Activated naive CD4-positive, alpha-beta T cell treated with anti-CD3 and anti-CD28 coated beads for 36 hours (primary cell): ENCODE measurements at places on chromosomes 6 and 20. TPM values are rescaled to one million over a fixed set of nuclear protein-coding genes. Genes with fewer than 3 reads are reported as not detected.

Gene CLPSL2
- total RNA-seq: not detected

- DNase-seq: no peak
Measured at GRCh38 chr6:9086331-9086730, 651.0 kb upstream of the SLC35B3 start.

DNA sequence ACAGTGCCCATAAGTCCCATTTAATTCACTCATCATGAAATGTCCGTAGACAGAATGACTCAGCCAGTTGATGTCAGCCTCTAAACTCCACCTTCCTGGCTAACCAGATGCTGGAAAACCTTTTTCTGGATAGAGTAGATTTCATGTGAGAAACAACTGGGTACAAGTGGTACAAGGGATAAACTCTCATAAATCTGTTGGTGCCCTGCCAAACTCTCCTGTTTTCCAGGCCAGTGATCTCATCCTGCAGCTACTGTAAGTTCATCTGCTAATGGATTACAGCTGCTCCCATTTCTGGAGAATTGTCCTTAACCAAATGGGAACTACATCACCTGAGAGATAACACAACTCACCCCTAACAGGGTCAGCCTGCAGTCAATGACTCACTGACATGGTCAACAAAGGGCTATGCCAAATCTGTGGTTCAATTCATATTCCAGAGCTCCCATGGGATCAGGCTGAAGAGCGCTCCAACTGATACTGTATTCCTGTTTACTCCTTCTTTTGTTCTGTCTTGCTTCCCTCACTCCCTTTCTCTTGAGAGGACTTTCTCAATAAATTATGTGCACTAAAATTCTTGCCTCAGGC lies 210.1 kb upstream of the HDDC2 start:
- no peak for DNase-seq

DNA sequence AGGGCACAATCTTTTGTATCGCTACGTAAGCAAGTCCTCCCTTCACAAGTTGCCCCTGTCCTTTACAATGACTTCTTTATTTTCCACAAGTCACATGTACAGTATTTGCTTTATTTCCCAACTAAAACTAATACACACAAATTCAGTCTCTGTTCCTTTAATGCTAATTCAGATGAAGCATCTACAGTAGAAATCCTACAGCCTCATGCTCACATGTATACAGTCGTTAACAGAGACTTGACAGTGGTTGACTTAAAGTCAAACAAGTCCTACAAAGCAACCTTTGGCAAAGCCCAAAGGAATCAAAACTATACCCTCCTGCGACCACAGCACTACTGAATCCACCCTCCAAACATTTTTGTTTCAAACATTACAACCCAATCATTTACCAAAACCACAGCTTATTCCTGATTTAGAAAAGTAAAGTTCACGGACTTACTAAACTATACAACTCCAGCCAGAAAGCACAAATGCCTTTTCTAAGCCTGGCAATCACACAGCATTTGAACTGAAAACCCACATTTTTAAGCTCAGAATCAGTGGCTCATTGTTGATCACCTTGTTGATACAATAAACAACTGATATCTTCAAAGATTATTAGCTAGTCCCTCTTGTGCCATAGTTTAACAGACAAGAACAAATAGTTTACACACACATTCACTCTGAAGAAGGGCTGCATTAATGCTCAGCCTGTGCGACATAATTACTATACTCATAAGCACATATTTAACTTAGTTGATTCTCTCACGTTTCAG lies 70.9 kb upstream of the NHSL1 start:
- DNase-seq: no peak

DNA sequence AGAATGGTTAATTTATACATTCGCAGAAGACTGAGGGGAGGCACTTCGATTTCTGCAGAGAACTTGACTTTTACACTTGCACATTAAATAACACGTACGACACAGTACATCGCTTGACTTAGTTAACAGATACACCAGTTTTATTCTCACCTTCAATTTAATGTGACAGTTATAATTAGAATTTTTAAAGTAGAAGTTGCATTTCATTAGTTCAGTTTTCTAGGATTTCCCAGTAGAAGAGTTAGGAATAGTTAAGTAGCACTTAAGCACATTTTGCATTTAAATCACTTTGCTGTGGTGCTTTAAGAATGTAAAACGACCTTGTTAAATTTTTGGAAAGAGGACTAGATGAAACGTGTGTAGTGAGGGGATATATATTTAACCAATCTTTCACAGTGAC lies 1.6 kb upstream of the BEND3 start:
- no peak for DNase-seq

DNA sequence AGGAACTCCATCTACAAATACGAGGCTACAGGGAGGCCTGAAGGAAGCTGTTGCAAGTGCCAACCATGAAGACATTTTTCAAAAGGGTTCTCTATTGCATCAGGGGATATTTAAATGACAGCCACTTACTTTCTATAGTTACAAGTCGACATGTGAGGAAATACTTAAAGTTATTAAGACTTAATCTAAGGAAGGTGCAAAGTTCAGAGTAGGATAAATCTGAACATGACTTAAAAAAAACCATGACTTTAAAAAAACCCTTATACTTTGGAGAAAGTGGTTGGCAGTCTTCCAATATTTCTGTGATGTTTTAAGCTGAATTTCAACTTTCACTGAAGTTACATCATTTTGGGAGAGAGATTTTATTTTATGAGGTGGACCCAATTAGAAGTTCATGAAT lies 56.3 kb upstream of the EMILIN3 start:
- DNase-seq: no peak

DNA sequence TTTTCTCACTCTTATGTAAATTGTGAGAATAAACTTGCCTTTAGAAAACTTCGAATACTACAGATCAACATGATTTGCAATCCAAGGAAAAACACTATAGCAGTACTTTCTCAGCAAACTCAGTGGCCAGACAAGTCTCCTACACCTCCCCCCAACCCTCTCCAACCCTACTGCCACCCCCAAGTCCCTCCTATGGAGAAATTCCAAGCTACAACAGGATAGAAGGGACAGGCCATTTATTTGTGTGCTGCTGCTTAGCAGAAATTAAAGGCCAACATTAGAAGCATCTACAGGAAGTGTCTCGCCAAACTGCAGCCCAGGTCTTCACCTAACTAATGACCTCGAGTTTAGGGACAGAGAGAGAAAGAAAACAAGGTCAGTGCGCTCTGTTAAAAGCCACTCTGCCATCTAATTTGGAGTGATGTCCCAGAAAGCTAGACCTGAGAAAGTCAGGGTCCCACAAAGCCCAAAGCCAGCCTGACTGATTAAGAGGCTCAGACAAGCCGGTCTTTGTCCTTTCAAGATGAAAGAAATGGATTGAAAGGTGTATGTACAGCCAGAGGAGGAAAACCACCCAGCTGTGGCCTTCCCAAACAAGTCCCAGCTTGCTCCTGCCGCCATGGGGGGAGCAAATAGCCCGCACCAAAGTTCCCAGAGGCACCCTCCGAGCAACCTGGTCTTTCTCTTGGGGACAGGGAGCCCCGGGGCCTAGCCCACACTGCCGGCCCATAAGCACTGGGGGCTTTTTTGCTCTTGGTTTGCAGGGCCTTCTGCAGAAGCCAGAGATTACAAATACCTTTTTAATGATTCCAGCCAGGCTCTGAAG lies 3.4 kb downstream of the BMP7 start:
- no peak for DNase-seq

GRCh38 chr20:21225215-21225947 lies 77.8 kb upstream of the XRN2 start:
- DNase-seq: no peak

Gene SAMD3
- 2.3 TPM for total RNA-seq

- DNase-seq: no peak
Measured at GRCh38 chr6:168574699-168575195, 133.8 kb downstream of the SMOC2 start.

- DNase-seq: no peak
Measured at GRCh38 chr6:86744048-86744447, 193.3 kb upstream of the HTR1E start.

DNA sequence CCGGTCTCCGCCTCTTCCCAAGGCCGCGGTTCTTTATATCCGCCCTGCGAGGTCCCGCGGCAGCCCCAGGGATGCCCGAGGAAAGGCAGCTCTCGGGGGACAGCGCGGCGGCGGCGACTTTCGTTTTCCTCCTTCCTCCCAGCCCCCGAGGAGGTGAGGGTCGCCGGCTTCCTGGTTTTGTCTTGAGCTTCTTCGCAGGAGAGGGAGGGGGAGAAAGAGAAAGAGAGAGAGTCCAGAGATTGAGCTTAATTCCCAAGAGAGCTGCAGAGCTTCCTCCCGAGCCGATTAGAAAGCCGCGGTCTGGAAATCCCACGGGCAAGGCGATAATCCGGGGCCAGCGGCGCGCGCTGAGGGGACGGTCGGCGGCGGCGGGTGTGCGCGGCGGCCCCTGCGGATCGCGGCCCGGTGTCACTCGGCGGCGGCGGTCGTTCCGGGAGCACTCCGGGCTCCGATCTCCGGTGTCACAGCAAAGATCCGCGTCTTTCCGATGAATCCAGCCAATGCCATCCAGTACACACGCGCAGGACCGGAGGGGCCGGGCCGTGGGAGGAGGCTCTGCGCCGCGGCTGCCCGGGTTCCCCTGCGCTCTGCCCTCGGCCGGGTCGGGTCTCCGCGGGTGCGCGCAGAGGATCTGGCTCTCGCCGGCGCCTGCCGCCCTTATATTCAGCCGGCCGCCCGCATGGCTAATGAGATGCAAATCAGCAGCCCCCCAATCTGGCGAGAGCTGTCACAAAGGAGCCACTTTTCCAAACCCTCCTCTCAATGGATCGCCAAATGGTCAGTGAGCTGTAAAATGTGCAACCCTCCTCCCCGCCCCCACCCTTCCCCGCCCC lies at the start of gene DLL1:
Gene DLL1 (minus strand): TSS at position 783 of the 833 bp plus-strand sequence. CDS start 939 bp downstream, outside the sequence.
- DNase-seq: peak; percentile 50

Gene SMLR1
- not detected for total RNA-seq

DNA sequence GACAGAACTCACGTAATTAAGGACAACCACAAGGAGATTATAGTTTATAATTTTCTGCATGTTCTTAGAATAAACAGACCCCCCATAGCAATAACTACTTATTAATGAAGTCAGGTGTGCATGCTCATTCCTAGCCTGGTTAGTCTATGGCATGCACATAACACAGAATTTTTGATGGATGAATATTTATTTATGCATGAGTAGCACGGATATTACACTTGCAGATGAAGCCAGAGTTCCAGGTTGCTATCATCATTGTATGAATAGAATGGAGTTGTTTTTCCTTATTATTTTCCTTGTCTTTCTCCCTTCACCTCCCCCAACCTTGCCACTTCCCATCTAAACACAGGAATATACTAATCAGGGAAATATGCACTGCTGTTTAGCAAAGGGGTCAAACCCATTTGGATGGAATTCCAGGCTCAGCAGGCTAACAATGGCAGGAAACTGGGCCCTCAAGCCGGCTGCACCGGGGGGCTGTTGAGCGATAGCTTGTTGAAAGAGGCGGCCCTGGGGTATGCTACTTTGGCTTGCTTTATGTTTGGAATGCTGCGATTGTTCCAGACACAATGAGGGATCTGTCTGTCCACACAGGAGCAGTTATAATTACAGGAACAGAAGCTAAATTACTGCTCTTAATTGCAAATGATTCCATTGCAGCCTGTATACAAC lies 112.6 kb downstream of the TMEM170B start:
- no peak for DNase-seq

DNA sequence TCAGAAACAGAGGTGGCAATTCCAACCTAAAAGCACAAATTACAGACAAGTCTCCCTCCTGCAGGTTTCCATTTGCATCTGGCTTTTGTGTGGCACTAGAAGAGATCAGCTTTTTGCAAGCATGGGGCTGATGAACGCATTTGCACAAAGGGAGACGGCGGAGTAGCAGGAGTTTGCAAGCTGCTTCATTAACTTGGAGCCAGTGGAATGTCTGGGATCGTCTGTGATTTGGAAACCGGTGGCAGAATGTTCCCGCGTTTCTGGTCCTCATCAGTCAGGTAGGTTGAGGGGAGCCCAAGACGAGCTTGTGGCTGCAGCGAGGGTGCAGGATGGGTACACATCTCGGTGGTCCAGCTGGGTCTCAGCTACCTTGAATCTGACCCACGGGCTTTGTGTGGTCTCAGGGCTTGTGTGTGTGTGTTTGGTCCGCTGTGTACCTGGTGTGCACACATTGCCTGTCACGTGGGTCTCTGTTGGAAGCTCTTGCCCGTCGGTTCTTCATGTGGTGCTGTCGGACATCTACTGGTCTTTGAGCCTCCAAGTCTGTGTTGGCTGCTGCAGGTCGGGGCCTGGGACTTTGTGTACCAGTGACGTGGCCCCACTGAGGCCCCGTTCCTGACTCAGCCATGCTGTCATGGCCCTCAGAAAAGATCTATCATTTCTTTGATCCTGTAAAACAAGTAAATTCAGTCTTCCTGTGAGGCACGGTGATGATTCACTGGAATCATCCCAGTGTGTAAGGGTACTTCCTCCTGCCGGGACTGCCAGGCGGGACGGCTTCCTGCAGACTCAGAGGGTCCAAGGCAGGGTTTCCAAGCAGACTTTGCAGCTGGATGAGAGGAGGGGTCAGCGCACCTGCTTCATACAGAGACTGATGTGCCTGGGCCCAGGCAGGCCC lies 12.4 kb upstream of the MYT1 start:
- no peak for DNase-seq

DNA sequence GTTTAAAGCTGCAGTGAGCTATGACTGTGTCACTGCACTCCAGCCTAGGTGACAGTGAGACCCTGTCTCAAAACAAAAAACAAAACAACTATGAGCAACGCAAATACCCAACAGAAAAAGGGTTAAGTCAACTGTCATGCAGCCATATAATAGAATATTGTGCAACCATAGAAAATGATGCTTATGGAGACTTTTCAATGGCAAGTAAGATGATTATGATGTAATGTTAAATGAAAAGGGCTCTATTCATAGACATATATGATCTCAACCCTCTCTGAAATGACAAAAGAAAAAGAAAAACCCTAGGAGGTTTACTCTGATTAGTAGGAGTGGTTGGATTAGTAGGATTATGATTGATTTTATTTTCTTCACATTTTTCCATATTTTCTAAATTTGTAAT lies 41.3 kb upstream of the TBC1D7 start:
- DNase-seq: no peak

Gene GSTA3
- not detected for total RNA-seq

DNA sequence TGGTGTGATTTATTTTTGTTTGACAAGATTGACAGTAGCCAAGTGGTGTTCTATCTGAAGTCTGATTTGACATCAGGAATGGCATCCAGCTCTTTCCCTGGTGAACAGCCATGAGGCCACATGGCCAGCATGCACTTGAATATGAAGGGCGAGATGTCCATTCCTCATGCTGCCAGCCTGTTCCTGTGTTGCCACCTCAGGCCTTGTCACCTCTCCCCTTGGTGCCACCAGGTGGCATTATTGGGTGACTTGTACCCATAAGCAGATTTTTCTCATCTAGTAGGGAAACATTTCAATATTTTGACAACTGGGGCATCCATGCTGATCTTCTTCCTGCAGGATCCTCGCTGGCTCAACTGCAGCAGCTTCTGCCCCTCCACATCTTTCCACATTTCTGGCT lies 199.1 kb downstream of the ERMARD start:
- DNase-seq: peak; percentile 66

GRCh38 chr6:155157101-155157500 lies 106.7 kb upstream of the CLDN20 start:
- no peak for DNase-seq

- DNase-seq: no peak
Measured at GRCh38 chr6:154232013-154232910, 124.3 kb downstream of the IPCEF1 start.
